ENCODE measurements at places on chromosomes 13 and 19. TPM values are rescaled to one million over a fixed set of nuclear protein-coding genes. Genes with fewer than 3 reads are reported as not detected.

The ZNF99 gene
- total RNA-seq, result not detected

The ZNF549 gene
- total RNA-seq, result 7.1 TPM

DNA sequence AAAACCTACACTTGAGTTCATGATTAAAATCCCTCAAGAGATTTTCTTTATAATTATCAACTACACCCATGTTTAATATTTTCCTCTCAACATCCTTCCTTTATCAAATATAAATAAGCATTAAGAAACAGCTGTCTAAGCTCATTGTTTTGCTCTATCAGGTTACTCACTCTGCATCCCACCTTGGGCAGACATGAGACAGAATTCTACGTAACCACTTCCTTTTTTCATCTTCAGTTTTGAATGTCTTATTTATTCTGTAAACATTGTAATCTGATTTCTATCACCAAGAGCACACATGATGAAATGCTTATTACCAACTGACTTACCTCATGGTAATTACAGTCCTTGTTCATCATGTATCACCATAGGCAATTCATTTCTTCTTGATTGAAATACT is 1256.6 kb upstream of the ATXN8OS start:
- H3K36me3 ChIP-seq, result no peaks in the 10 kb centered on the region
- no peak overlapping the region for H3K4me3 ChIP-seq
- no peak overlapping the region for H3K27ac ChIP-seq
- no peak for DNase-seq

- H3K27ac ChIP-seq, result no peak overlapping the region
- H3K36me3 ChIP-seq, result peaks cover 16% of the 10 kb centered on the region
- H3K4me3 ChIP-seq, result no peak overlapping the region
- no peaks in the 10 kb centered on the region for H3K4me1 ChIP-seq
- no peak for DNase-seq
These were observed 32.6 kb upstream of the ASF1B start for GRCh38 chr19:14168993-14169392.

- H3K27me3 ChIP-seq, result no peaks in the 10 kb centered on the region
- no peak for DNase-seq
- H3K4me1 ChIP-seq, result peaks cover 16% of the 10 kb centered on the region
These were observed 536.7 kb downstream of the SLITRK6 start for GRCh38 chr13:85262499-85262898.

GRCh38 chr13:102799426-102800144 is 666 bp downstream of the BIVM start:
- no peaks in the 10 kb centered on the region for H3K27me3 ChIP-seq
- DNase-seq, result no peak
- H3K36me3 ChIP-seq, result peaks cover 1% of the 10 kb centered on the region
- peak overlapping the region; percentile 84 for H3K4me3 ChIP-seq
- peak overlapping the region; percentile 88 for H3K27ac ChIP-seq

DNA sequence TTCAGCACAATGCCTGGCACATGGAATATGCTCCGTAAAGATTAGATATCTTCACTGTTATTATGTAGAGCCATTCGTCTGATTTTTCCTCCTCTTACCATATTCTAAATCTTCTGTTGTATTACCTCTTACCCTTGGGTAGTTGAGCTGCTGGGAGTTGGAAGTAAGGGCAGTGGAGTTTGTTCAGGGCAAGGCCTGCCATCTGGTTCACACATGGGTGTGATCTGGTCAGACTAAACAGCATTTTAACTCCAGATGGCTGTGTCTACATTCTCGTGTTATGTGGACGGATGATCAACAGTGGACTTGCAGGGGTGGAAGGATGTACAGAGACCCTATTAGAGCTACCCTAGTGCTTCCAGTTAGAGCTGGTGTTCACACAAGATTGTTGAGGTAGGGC is 164.9 kb downstream of the ZIC5 start:
- peaks cover 9% of the 10 kb centered on the region for H3K27me3 ChIP-seq
- no peak overlapping the region for H3K4me3 ChIP-seq
- DNase-seq, result no peak
- H3K36me3 ChIP-seq, result no peaks in the 10 kb centered on the region
- no peak overlapping the region for H3K27ac ChIP-seq

The SCN1B gene
- 5.7 TPM for total RNA-seq

- H3K4me1 ChIP-seq, result peaks cover 10% of the 10 kb centered on the region
- no peak overlapping the region for H3K27ac ChIP-seq
- H3K36me3 ChIP-seq, result no peaks in the 10 kb centered on the region
- DNase-seq, result no peak
These were observed 13.8 kb upstream of the SLITRK1 start for GRCh38 chr13:83895994-83896580.

The NLRP4 gene
- total RNA-seq, result not detected

The CPT1C gene
- total RNA-seq, result 30.7 TPM

GRCh38 chr13:26168237-26168814 is 53.8 kb downstream of the RNF6 start:
- H3K36me3 ChIP-seq, result no peaks in the 10 kb centered on the region
- peaks cover 5% of the 10 kb centered on the region for H3K4me1 ChIP-seq

The CUL4A gene
- total RNA-seq, result 63.7 TPM

The FUT6 gene
- total RNA-seq, result not detected

DNA sequence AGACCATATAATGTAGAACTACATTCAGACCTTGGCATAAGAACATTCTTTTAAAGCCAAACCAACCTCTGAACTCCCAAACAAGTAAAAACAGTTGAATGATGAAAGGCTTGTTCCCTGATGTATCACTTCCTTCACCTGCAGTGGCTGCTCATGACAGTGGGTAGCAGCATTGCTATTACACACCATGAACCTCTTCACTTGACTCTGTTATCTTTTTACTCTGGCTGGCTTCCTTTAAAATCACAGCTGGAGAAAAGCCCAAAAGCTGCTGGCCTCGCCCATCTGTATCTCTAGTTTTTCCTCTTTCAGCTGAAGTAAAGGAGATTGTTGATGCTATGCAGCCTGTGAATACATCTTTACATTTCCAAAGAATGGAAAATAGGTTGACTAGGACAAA is 22.6 kb downstream of the THSD1 start:
- H3K4me3 ChIP-seq, result no peak overlapping the region
- H3K4me1 ChIP-seq, result no peaks in the 10 kb centered on the region
- no peak overlapping the region for H3K27ac ChIP-seq
- DNase-seq, result no peak
- H3K36me3 ChIP-seq, result peaks cover 6% of the 10 kb centered on the region

DNA sequence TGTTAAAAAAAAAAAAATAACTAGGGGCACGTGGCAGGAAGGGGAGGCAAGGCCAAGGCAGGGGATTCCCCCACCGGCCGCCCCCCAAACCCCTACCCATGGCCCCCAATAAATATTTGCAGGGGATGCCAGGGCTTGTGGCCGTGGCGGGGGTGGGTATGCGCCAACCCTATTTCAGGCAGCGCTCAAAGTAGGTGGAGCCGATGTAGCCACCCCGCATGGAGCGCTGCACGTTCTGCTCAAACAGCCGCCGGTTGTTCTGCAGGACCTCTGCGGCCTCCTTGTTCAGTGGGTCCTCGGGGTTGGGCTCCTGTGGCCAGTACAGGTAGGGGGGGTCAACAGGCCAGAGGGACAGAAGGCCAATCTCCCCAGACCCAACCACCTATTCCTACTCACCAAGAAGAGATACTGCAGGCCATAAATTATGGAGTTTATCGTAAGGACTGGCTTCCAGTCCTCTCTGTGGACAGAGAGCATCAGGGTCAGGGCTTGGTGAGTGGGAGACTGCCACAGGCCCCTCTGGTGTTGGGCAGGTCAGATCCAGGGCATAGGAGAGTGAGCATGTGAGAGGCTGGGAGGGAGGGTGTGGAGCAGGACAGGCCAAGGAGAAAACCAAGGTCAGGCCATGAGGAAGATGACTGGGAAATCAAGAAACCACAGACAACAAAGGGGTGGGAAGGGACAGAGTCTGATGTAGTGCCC is 1.2 kb upstream of the CHMP2A start:
- H3K4me3 ChIP-seq, result peak overlapping the region; percentile 96
- peaks cover 25% of the 10 kb centered on the region for H3K36me3 ChIP-seq
- H3K27ac ChIP-seq, result peak overlapping the region; percentile 93
- H3K27me3 ChIP-seq, result no peaks in the 10 kb centered on the region

GRCh38 chr13:110073982-110074381 is 233.0 kb downstream of the COL4A1 start:
- H3K4me1 ChIP-seq, result peaks cover 7% of the 10 kb centered on the region
- no peaks in the 10 kb centered on the region for H3K36me3 ChIP-seq

The C13orf46 gene
- total RNA-seq, result 2.2 TPM

The VSTM2B gene
- not detected for total RNA-seq

GRCh38 chr13:46521921-46522747 is 30.8 kb upstream of the LRCH1 start:
- H3K4me1 ChIP-seq, result peaks cover 7% of the 10 kb centered on the region
- H3K36me3 ChIP-seq, result no peaks in the 10 kb centered on the region
- no peak for DNase-seq
- H3K4me3 ChIP-seq, result no peak overlapping the region

GRCh38 chr19:54478677-54479266 is 5.7 kb upstream of the CDC42EP5 start:
- H3K4me3 ChIP-seq, result no peak overlapping the region
- no peaks in the 10 kb centered on the region for H3K36me3 ChIP-seq
- peaks cover 12% of the 10 kb centered on the region for H3K4me1 ChIP-seq
- H3K27me3 ChIP-seq, result peaks cover 13% of the 10 kb centered on the region
- DNase-seq, result peak; percentile 36
- H3K27ac ChIP-seq, result no peak overlapping the region

- peaks cover 31% of the 10 kb centered on the region for H3K4me1 ChIP-seq
- H3K4me3 ChIP-seq, result no peak overlapping the region
- no peaks in the 10 kb centered on the region for H3K27me3 ChIP-seq
- no peak overlapping the region for H3K27ac ChIP-seq
- DNase-seq, result no peak
These were observed 1.7 kb upstream of the SMAD9 start for GRCh38 chr13:36921631-36922301.

The WDR87 gene
- not detected for total RNA-seq

GRCh38 chr13:93226623-93227279 is at the start of gene GPC6:
TSS of gene GPC6 (plus strand) at chr13:93226807.
- peaks cover 50% of the 10 kb centered on the region for H3K4me1 ChIP-seq
- no peaks in the 10 kb centered on the region for H3K27me3 ChIP-seq
- H3K36me3 ChIP-seq, result no peaks in the 10 kb centered on the region
- no peak for DNase-seq
- H3K27ac ChIP-seq, result peak within 1 kb of the TSS; percentile 96
- peak within 1 kb of the TSS; percentile 89 for H3K4me3 ChIP-seq

DNA sequence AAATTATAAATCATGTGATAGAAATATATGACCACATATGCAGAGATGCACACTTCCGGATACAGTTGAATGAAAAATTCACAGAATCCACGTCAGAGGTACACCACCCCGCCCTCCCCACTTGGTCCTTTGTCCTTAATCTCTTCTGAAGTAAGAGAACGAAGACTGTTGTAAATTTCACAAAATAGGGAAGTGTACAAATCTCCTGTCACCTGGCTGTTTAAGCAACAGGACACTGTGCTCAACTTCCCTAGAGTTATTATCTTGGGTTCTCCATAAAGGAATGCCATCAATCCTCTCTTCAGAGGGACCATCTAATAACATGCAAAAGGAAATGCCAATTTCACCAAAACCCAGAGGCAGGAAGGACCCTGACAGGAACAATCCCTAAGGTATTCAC is 10.5 kb upstream of the CEACAM6 start:
- no peak overlapping the region for H3K4me3 ChIP-seq
- no peak overlapping the region for H3K27ac ChIP-seq
- H3K27me3 ChIP-seq, result peaks cover 53% of the 10 kb centered on the region
